Left lung (tissue), 14 donors: ENCODE measurements at places on chromosomes 7 and 10. TPM values are rescaled to one million over a fixed set of nuclear protein-coding genes. Genes with fewer than 3 reads are reported as not detected.

The MBL2 gene
- not detected for polyA plus RNA-seq

- DNase-seq = no peak
These were observed 160.9 kb upstream of the BMPER start for GRCh38 chr7:33744293-33745075.

The PRPS1L1 gene
- not detected for polyA plus RNA-seq

The OR9A2 gene
- polyA plus RNA-seq = not detected

DNA sequence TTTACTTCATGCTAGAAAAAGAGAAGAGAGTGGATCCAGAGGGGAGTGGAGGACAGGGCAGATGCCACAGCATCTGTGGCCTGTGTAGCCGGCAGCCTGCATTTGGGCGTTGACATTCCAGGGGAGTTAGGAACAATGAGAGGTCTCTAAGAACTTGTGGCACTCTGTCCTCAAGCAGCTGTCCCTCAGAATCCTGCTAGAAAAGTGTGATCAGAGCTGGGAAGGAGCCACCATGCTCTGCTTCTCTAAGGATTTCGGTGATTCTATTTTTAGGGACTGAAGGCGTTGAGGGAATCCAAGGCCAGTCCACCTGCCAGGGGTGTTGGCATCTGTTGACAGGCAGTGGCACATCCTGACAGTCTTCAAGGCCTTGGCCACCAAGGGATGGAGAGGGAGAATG, 7.6 kb downstream of the LRIT2 start:
- no peak for DNase-seq

DNA sequence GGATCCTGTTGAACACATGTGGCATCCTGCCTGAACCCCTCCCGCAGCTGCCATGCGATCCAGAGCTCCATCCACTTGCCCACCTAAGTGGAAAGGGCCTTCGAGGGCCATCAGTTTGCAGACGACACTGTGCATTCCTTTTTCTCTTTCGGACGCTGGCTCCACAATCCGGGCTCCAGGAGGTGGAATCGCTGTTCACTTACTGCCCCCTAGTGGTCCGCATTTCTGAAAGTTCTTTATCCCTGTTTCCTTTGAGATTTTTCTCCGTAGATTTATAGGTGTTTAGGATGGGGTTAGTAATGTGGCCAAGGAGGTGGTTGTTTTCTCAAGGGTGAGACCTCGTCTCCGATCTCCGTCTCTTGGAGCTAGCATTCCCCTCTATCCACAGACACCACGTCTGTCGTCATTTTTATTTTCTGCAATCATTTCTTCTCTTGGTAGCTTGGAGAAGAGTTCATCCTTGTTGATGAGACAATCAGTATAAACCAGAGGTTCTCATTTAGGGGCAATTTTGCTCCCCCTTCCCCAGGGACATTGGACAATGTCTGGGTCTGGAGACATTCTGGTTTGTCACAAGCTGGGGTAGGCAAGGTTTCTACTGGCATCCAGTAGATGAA, 204.6 kb downstream of the ARHGAP21 start:
- peak; percentile 56 for DNase-seq

The AKR1D1 gene
- polyA plus RNA-seq = 0.14 TPM

DNA sequence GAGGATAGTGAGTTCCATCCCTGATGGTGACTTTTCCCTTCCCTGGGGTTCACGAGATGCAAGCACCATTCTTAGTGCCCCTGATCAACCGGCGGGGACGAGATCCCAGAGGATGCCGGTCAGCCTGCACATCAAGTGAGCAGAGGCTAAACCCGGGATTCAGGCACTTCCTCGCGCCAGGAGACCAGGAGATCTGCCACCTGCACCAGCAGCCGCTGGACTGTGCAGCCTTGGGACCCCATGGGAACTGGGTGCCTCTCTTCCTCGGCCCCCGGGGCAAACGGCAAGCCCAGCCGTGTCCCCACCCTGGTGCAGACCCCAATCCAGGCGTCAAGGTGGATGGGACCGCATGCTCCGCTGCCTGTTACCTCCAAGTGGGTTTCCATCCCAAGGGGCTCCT, 88.5 kb downstream of the TCERG1L start:
- no peak for DNase-seq

The MEOX2 gene
- polyA plus RNA-seq = 192 TPM

GRCh38 chr7:131021902-131022301, 287.9 kb upstream of the KLF14 start:
- no peak for DNase-seq

The CTAGE6 gene
- not detected for polyA plus RNA-seq

DNA sequence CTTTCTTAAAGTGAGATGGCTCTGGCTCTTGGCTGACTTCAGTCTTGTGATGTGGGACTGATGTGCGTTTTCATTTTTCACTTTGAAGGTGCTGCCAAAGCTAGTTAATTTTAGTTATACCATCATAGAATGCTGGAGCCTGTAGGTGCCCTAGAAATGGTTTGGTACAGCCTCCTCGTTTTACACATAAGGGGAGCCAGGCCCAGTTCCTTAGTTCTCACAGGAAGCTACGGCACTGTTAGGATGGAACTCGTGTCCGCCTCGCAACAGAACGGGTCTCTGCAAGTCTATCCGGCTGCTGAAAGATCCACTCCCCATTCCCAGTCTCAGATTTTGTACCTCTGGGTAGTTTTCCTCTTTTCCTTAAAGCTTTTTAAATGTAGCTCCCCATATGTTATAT, 173.2 kb upstream of the PRPS1L1 start:
- DNase-seq = no peak
